ENCODE measurements at places on chromosomes 6 and 20.
A peak's percentile ranks its signal among the peaks of the same experiment; 100 is the strongest.

DNA sequence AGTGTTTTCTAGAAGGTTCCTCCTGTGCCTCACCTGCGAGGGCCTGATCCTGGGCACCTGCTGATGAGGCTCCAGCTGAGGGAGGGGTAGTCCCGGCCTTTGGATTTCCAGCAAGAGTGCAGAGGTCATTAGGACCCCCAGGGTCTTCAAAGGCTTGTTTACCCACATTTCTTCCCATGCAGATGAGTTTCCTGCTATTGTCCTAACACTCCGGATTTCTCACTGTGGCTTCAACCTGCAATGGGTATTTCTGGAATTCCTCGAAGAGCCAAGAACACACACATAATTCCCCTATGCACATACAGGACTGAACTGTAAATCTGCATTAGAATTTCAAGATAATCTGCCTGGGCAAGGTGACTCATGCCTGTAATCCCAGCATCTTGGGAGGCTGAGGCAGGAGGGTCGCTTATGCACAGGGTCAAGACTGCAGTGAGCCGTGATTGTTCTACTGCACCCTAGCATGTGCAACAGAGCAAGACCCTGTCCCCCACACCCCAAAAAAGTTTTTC, 53.9 kb downstream of the ADNP start:
- DNase-seq: no peak

DNA sequence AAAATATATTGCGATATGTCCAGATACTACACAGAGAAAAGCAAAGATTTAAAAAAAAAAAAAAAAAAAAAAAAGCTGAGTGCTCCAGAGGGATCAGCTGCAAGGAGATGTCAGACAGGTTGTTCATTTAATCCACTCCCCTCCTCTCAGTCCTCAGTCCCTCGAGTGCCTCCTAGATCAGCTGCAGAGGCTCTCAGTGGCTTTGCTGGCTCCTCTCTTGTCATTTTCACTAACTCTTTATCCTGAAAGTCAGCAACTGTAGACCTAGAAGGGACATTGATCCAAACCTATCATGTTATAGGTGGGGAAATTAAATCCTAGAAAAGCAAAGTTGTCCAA, 61.6 kb downstream of the KIAA0319 start:
- DNase-seq: no peak

GRCh38 chr6:4817551-4817950, 41.3 kb downstream of the CDYL start:
- DNase-seq: no peak

DNA sequence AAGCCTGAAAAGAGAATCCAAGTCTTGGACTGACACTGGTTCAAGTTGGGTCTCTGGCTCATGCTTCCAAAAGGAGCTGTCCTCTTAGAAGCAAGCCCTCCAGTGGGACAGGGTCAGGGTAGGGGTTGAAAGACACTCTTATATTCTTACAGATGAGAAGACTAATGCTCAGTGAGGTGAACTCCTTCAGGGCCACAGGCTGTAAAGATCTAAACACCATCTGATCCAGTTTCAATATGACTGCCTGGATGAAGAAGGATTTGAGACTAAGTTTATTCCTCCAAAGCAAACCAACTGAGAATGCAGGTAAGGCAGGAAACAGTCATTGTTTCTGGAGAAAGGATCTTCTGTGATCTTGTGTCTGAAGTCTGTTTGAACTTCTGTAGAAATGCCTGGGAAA, 99.0 kb upstream of the TAB2 start:
- DNase-seq: no peak

- DNase-seq: no peak
Measured at GRCh38 chr6:150231525-150231850, 88.6 kb downstream of the PPP1R14C start.

- DNase-seq: no peak
Measured at GRCh38 chr6:73180076-73180738, 45.1 kb downstream of the KHDC1L start.

- DNase-seq: no peak
Measured at GRCh38 chr6:142300758-142301650, 803 bp upstream of the ADGRG6 start.

GRCh38 chr6:70404658-70405057, 8.7 kb upstream of the FAM135A start:
- no peak for DNase-seq

DNA sequence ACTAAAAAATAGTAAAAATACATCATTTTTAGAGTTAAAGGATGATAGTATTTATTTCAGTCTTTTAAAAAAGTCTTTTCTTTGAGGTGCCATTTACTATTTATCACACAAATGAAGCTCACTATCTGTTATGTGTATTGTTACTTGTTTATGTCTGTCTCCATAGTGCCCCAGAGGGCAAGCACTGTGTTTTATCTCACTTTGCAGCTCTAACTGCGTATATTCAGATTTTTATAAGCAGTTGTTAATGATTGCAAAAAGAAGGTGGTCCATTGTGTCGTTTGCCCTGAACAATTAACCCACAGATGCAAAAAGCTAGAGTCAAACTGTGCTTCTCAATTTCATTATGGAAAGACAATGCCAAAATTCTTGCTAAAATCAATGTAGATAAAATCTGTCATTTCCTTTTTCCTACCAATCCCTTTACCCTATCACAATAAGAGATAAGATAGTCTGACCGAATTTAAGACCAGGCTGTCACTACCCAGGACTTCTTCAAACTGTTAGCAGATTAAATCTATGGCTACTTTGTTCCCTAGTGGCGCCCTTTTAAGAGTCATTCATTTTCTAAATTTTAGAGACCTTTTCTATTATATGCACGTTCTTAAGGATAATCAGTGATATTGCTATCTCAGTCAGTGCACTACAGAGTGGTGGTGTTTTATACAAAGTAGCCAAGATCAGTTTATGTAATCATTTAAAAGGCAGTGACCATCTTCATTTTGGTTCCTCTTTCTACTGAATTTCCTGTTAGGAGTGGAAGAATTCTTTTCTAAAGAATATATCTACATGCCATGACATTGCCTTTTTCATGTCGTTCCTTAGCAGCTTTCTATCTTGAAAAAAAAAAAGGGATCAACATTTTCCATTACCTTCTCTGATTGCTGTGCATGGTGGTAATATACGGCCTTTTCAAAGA, 133.1 kb upstream of the PRDM1 start:
- no peak for DNase-seq

DNA sequence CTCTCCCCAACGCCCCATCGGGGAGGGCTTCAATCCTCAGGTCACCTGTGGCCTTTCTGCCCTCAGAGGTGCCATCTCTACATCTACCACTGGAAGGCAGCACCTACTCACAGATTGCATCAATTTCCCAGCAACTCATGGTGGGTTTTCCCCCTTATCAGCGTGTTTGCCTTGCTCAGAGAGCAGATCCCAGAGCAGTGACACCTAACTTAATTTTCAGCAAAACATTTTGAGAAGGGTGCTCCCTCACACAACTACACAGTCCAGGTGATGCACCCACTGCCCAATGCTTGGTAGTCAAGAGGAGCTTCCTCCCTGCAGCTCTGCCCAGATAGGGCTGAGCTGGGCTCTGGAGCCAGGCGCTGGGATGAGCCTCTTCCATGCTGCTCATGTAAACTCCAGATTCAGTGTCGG, 48.2 kb downstream of the PLG start:
- peak; percentile 38 for DNase-seq

GRCh38 chr6:40948570-40948969, 90.5 kb downstream of the UNC5CL start:
- no peak for DNase-seq

DNA sequence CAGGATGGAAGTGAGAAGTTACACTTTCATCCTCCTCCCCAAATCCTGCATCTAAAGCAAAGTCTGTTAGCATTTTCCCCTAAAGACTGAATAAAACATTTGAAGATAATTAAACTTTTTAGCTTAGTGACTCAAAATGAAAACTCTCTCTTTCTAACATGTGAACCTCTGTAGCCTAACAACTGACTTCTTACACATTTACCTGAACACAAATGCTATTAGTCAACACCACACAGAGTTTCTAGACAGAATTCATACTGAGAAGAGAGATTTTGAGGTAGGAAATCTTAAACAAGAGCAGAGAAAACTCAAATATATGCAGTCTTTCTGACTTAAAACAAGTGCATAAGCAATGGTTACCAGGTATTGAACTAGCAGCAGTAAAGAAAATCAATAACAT, 149.9 kb upstream of the SMLR1 start:
- no peak for DNase-seq

- no peak for DNase-seq
Measured at GRCh38 chr6:153898360-153899059, 140.5 kb upstream of the OPRM1 start.

GRCh38 chr6:106882138-106882537, 92.4 kb downstream of the CD24 start:
- no peak for DNase-seq

DNA sequence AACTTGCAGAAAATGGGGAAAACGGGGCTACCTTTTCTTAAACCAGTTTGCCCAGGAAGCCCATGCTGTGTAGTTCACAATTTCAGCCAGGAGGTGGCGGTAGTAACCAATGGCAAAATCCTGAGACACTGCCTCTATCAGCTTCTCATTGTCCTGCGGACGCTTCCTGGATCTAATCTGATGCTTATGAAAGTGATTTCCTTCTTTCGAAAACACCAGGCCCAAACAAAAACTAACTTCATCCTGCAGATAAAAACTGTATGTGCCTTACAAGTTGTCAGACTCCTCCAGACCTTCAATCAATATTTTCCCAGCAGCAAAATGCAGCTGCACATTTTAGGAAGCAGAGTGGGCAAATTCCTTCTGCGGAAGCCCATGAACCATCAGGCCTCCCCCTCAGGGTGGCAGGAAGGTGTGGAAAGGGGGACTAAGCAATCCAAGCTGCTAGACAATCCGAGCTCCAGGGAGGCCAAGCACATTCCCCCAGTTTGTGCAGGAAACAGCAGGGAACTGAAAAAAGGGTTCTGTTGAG, 88.5 kb downstream of the LY86 start:
- peak; percentile 81 for DNase-seq

- no peak for DNase-seq
Measured at GRCh38 chr6:36227379-36228228, 31.1 kb downstream of the BRPF3 start.

- DNase-seq: no peak
Measured at GRCh38 chr6:118621799-118622470, 29.5 kb downstream of the CEP85L start.

DNA sequence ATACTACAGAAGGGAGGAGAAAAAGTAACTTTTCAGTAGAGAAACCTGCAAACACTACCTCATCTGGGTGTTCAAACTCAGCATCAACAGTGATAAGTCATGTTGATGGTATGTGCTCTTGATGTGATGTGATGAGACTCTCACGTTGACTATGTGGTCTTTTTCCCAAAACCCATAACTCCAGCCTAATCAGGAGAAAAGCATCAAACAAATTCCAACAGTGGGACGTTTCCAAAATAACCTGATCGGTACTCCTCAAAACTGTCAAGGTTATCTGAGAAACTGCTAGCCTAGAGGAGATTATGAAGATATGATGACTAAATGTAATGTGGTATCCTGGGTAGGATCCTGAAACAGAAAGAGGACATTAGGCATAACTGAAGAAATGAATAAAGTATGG, 41.9 kb upstream of the TAB2 start:
- no peak for DNase-seq

DNA sequence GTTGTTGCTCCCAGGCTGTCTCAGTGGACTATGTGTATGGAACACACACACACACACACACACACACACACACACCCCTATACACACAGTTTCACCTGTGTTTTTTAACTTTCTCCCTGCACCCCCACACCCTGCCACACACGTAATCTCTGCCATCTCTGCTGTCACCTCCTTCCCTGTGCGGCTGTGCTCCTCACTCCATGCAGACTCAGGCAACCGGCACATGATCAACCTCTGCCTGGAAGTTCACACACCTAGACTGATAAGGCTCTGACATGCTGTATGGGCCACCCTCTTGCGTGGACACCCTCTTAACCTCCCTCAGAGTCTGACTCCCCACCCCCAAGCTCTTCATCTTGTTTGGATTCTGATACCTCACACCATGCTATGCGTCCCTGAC, 152.3 kb upstream of the THEMIS start:
- no peak for DNase-seq

DNA sequence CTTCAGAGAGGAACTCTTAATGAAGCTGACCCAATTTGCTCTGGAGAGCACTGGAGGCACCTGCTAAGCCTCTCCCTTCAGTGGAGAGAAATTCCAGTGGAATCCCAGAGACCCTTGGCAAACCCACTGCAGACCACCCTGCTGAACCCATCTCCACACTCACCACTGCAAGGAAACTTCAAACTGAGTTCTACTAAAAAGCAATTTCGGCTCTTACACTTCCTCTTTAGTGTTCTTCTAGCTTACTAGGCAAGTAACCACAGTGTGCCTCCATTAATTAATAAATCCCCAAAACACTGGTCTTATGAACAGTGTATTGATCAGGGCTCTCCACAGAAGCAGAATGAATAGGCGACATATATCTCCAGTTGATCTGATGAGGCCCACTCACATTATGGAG, 43.0 kb upstream of the HLA-E start:
- no peak for DNase-seq

DNA sequence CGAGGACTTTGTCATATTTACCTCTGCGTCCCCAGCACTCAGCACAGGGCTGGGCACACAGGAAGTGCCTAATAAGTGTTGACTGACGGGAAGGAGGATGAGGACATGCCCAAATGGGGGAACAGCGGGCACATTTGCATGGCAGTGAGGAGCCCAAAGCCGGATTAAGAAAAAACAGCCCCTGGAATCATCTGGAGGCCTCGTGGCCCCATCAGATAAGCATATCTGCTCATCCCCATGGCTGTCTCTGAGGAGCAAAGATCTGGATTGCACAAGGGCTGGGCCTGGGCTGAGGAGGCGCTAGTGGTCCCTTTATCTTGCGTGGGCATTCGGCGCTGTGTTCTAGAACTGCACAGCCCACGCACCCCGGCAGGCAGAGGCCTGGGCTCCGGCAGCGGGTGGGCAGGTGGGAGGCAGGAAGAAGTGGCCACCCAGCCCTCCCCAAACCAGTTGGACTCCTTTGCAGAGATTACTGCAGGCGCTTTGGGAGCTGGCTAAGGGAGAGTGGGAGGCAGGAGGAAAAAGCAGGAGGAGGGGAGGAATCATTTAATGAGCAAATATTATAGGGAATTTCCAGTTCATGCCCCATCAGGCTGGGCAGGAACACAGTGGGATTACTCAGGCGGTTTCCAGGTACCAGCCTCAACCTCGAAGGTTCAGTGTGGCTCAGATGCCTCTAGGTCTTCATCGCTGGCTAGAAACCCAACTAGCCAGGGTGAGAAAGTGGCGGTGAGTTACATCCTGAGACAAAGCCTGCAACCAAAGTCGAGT, 108.1 kb downstream of the CEBPB start:
- no peak for DNase-seq

DNA sequence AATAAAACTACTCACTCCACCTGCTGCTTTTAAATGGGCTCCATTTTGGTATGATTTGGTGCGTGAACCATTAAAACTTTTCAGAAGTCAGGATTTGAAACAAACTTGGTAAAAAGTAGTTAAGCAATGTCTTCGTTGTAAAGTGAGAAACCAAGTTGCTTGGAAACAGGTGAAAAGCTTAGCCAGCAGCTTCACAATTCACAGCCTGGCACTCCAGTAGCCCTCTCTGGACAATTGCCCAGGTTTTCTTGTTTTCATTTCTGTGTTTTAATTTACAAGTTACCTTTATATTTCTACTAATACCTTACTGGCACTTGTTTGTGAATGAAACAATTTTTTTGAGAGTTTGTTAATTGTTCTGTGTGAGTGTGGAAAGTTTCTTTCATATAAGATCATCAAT, 12.8 kb downstream of the NT5E start:
- DNase-seq: no peak

- DNase-seq: no peak
Measured at GRCh38 chr6:137443901-137444300, 50.3 kb downstream of the OLIG3 start.

GRCh38 chr6:51013376-51013775, 194.7 kb downstream of the TFAP2B start:
- no peak for DNase-seq
